ENCODE measurements at places on chromosomes 7 and 10. TPM values are rescaled to one million over a fixed set of nuclear protein-coding genes. Genes with fewer than 3 reads are reported as not detected.

- no peak for ATAC-seq
Measured at GRCh38 chr10:74799721-74800221, 26.6 kb upstream of the KAT6B start.

GRCh38 chr10:84004221-84004620 lies 135.1 kb upstream of the GHITM start:
- ATAC-seq = no peak

GRCh38 chr10:26792758-26793495 lies 67.8 kb downstream of the ABI1 start:
- no peak for ATAC-seq

DNA sequence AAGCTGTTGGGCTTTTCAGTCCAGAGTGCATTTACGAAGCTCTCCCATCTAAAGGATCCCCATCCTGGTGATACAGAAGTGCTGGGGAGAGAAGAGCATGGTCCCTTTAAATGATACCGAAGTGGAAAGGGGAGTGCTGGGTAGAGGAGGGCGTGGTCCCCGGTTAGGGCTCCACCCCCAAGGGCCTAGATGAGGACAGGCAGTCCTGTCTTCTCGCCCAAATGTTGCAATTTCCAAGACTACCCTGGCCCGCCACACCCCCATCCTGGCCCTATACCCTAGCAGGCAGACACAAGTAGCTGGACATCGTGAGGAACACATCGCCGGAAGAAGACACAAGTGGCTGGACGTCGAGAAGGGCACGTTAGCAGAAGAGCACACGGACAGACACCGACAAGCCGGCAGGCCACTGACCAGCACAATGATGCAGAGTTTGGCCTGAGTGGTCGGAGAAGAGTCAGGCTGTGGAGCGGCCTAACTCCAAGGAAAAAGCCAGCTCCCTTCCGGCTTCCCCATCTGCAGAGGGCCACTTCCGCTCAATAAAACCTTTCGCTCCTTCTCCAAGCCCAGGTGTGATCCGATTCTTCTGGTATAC lies 439.5 kb upstream of the NRP1 start:
- no peak for ATAC-seq

DNA sequence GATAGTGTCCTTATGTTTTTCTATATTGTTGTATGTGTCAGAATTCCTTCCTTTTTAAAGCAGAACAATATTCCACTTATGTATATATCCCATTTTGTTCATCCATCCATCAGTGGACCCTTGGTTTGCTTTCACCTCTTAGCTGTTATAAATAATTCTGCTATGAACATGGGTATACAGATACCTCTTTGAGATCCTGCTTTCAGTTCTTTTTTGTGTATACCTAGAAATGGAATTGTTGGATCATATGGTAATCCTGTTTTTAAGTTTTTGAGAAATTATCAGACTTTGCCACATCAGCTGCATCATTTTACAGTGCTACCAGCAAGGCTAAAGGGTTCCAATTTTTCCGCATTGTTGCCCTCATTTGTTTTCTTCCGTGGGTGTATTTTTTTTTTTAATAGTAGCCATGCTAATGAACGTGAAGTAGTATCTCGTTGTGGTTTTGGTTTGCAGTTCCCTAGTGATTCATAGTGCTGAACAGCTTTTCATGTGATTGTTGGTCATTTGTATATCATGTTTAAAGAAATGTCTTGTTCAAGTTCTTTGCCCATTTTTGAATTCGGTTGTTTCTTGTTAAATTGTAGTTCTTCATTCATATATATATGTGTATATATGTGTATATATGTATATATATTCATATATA lies 87.8 kb downstream of the LCOR start:
- no peak for ATAC-seq

- peak; percentile 46 for ATAC-seq
Measured at GRCh38 chr10:89301232-89301631, 614 bp upstream of the IFIT2 start.

DNA sequence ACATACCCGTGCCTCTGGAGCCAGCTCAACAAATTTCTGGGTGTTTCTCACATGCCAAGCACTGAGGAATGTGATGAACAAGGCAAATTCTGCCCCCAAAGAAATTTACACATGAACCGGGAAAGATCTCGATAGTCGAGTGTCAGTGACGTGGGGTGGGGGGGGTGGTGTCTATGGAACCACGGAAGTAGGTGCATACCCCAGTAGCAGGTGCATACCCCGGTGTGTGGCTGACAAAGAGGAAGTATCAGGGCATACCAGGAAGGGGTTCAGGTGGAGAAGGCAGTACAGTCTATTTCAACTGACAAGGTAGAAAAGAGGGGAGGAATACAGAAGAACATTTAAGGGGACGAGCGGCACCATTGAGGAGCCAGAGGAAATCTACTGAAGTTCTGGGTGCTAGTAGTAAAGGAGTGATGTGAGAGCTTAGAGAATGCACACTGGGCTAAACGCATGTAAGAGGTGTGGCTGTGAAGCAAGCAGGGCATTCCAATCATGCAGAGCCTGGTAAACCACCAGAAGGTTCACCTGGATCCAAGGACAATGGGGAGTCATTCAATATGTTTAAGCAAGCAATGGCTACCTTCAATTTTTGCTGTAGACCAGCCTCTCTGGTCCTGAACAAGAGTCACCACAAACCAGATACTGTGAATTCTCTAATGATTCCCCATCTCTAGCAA lies 6.2 kb downstream of the CCDC6 start:
- ATAC-seq = no peak

Gene CFAP70
- 2.1 TPM for total RNA-seq

Gene SLC18A2
- 0.05 TPM for total RNA-seq

Gene GRM3
- total RNA-seq = 2.3 TPM

Data from motor neuron (in vitro differentiated cells).